Right renal pelvis (tissue), 4 donors: ENCODE measurements at places on chromosomes 7 and 10. TPM values are rescaled to one million over a fixed set of nuclear protein-coding genes. Genes with fewer than 3 reads are reported as not detected.

- DNase-seq: no peak
Measured at GRCh38 chr7:68684246-68684839, 913.9 kb upstream of the AUTS2 start.

Gene CUZD1
- polyA plus RNA-seq: 1.4 TPM

DNA sequence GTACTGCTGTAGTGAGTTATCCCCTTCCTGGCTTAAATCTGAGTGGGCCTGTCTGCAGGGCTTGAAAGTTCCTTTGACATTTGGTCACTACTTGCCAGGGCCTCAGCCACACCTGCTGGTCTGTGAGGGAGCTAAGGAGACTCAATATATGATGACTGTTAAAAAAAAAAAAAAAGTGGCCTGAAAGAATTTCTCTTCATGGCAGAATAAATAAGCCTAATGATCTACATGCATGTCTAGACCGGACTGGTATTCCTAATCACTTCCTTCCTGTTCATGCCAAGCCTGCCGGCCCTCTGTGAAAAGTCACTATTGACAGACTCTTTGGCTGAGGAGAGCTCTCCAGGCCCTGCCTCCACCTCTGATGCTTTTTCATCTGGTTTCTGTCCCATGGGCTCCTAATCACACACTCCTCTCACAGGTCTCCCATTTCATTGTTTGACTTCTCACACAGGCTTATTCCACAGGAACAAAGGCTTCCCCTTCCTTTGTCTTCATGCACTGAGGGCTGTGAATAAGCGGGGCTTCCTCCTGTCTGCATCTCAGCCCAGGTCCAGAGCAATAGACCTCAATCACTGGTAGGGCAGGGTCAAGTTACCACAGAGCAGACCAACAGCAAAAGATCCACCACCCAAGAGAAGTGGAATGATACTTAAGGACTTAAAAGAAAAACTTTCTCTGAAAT is 99.1 kb upstream of the SEC61G start:
- DNase-seq: no peak

- DNase-seq: no peak
Measured at GRCh38 chr7:42674541-42674940, 237.3 kb downstream of the C7orf25 start.

Gene CUEDC2
- polyA plus RNA-seq: 80.3 TPM

GRCh38 chr10:122033224-122033926 is 44.4 kb downstream of the TACC2 start:
- no peak for DNase-seq
